ENCODE measurements at places on chromosomes 2 and 18. TPM values are rescaled to one million over a fixed set of nuclear protein-coding genes. Genes with fewer than 3 reads are reported as not detected.

Gene SLC30A3
- not detected for total RNA-seq

Gene LMAN2L
- 7.1 TPM for total RNA-seq

Gene DSG1
- total RNA-seq, result not detected

Gene HS1BP3
- total RNA-seq, result 12.8 TPM

Gene ST6GAL2
- 0.34 TPM for total RNA-seq

Gene MIB1
- 45.1 TPM for total RNA-seq

Gene PGAP1
- total RNA-seq, result 17.7 TPM

Gene NT5C1B
- total RNA-seq, result not detected

Gene EMILIN1
- total RNA-seq, result 0.32 TPM

Gene MPP4
- total RNA-seq, result not detected

Gene GPR39
- not detected for total RNA-seq

Gene CERKL
- total RNA-seq, result not detected

Gene MRPL44
- total RNA-seq, result 30.5 TPM

Gene CFAP65
- not detected for total RNA-seq
